ENCODE measurements at places on chromosomes 2 and 18.

GRCh38 chr2:202378001-202378400 lies 1.9 kb downstream of the BMPR2 start:
- DNase-seq: no peak

- DNase-seq: peak; percentile 30
Measured at GRCh38 chr2:36352701-36353100, 2.9 kb upstream of the CRIM1 start.

DNA sequence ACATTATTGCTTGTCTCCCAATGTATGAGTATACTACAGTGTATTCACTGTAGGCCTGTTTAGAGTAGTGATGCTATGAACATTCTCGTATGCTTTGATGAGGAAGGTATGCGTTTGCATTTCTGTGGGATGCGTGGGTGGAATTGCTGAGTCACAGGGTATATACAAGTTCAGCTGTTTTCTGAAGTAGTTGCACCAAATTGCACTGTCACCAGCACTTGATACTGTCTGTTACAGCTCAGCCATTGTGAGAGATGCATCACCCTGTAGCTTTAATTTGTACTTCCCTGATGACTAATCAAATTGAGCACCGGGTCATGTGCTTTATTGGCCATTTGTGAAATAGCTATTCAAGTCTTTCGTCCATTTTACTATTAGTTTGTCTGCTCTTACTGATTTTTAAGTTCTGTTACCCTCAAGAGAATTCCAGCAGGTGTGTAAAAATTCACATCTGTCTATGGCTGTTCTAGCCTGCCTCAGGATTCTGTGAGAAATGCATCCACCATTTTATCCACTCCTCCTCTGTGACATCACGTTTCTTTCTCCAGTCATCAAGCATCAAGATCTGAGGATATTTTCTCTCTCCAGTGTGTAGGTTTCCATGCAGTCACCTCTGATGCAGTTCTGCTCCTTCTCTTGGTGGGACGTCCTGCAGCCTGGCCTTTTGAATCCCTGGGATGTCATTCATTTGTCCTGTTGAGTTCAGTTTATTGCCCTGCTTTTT lies 72.5 kb downstream of the DGKD start:
- DNase-seq: peak; percentile 70

DNA sequence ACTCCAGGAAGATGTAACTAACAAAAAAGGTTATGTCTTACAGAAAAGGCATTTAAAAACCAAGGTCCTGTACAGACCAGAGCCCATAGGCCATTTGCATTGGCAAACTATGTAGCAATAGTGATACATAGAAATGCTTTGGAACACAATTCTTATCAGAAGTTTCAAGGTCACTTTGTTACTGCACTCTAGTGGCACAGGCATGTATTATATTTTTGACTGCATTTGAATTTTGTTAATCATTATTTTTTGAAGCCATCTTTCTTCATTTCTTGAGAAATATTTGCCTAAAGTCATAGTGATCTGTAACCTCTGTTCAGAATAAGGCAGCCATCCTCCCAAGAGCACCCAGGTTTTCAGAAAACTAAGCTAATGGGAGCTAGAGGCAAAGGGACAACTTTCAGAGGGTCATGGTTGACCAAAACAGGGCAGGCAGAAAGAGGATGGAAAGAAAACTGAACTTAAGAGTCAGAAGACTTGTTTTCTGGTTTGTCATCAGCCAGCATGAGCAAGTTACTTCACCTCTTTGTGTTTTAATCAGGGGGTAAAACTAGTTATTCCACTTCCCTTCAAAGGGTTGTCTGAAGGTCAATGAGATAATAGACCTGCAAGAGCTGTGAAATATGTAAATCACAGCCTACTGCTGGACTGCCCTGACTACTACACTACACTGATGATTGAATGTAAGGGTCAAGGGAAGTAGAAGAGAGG lies 41.5 kb downstream of the SLC38A11 start:
- no peak for DNase-seq

- no peak for DNase-seq
Measured at GRCh38 chr18:63832470-63832869, 55.0 kb upstream of the SERPINB2 start.

DNA sequence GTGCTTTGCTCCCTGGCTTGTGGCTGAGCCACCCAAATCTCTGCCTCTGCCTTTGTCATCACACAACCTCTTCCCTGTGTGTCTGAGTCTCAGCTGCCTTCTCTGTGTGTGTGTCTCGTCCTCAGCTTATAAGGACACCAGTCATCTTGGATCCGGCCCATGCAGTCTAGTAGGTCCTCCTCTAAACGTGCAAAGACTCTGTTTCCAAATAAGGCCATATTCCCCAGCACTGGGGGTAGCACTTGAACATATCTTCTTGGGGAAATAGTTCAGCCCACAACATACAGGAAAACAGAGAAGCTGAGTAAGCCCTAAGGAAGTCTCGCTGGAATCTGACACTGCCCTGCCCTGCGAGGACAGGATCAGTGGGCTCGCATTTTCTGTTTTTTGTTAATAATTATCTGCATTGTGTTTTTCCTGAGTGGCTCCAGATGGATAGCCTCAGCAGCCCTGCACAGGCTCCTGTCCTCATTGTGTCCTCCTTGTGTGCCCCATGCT lies 42.1 kb downstream of the MTCL1 start:
- DNase-seq: no peak

DNA sequence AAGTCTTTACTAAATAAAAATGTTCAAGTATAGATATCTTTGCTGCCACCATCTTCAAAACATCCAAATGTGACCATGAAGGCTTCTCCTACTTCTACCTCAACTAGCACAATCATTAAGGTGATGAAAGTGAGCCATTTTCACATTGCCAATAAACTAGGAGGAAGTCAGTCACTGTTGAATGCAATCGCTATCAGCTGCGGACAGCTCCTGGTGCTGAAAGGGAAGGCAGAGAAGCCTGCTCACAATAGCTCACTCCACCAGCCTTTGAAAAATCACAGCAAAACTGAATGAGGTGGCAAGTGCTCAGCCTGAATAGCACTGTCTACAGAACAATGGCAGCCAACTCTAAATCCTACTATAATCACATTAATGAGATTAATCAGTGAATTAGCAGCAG lies 2.2 kb downstream of the MYT1L start:
- no peak for DNase-seq

DNA sequence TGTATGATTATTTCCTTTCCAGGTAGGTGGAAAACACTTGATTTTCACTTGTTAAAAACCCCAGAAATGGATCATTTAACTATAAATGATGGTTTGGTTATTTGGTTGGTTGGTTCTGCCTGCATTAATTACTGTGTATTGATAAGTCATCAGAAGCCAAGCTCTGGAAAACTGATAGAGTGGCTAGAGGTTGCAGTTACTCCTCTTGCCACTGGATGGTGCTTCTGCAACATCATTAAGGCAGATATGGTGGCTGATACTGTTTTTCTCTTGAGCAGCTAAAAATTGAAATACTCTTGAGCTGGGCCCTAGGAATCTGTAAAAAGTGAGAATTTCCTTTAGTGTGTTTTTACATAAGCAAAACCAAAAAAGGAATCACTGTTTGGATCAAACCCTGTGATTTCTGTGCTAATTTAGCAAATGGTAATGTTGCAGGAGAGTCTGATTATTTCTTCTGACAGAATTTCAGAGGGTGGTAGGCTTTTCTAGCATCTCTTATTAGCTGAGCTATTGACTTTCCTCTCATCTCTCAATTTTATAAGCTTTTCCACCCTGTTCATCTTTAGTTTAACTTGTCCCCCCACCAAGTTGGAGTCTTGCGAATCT lies 54.3 kb downstream of the RAB10 start:
- DNase-seq: peak; percentile 40

- DNase-seq: no peak
Measured at GRCh38 chr2:179715871-179716270, 145.5 kb downstream of the ZNF385B start.

DNA sequence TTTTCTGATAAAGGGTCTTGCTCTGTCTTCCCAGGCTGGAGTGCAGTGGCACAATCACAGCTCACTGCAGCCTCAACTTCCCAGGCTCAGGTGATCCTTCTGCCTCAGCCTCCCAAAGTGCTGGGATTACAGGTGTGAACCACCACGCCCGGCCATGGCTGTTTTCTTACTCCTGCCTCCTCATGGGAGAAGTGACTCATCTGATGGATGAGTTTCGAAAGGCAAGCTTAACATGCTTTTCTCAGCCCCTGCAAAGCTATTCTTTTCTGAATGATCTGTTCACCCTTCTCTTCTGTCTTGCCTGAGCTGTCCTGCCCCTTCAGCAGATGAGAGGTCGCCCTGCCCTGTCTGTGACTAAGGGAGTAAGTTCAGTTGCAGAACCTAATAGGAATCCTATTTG lies 929 bp upstream of the CREG2 start:
- DNase-seq: no peak

GRCh38 chr2:204505946-204506345 lies 39.3 kb upstream of the PARD3B start:
- DNase-seq: no peak

- DNase-seq: no peak
Measured at GRCh38 chr2:23901966-23902846, 24.7 kb downstream of the ATAD2B start.

- no peak for DNase-seq
Measured at GRCh38 chr2:168703926-168704325, 98.5 kb upstream of the NOSTRIN start.

- DNase-seq: no peak
Measured at GRCh38 chr2:39607538-39608262, 58.0 kb upstream of the TMEM178A start.

DNA sequence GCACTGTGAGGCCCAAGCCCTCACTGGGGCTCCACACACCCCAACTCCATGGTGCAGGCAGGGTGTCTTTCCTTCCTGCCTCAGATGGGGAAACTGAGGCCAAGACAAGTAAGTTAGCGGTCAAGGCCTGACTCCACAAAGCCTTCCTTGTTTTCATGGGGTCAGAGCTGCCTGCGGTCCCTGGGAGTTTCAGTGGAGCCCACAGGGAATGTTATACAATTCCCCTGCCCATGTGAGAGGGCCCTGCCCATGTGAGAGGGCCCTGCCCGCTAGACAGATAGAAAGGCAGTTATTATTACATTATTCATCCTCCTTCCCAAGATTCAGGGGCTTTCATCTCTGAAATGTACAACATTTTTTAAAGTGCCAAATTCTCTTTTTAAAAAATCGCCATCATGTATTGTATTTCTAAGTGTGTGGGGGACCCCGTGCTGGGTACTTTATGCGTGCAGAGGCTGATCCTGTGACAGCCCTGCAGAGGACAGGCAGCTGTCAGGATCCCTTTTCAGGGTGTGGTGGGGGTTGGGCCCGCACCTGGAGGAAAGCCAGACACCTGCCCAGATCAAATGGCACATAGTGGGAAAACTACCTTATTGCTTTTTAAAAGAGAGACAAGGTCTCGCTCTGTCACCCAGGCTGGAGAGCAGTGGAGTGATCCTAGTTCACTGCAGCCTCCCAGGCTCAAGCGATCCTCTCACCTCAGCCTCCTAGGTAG lies 23.4 kb downstream of the FBLN7 start:
- no peak for DNase-seq

- no peak for DNase-seq
Measured at GRCh38 chr2:112061299-112061698, 6.2 kb downstream of the TMEM87B start.

- DNase-seq: no peak
Measured at GRCh38 chr2:152278526-152278925, 56.4 kb upstream of the FMNL2 start.

Data from SW 1271 (cell line).